ENCODE measurements at places on chromosomes 1 and 21. TPM values are rescaled to one million over a fixed set of nuclear protein-coding genes. Genes with fewer than 3 reads are reported as not detected.

Gene SPRR2F
- total RNA-seq, result not detected

DNA sequence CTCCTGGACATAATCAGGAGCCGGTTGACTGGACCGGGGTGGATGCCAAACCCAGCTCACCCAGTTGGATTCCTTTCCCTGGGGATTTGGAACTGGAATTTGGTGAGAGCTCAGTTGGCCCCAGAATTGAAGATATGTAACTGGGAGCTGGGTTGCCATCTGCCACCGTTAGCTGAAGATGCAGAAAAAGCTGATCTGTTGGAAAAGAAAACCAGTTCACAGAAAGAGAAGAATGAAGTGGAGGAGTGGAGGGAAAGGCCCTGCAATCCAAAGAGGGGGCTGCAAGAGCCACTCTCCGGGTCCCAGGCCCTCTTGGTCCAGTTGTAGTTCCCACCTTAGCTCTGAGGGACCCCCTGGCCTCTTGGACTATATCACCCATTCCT is 16.0 kb downstream of the TEX35 start:
- H3K4me3 ChIP-seq, result no peak overlapping the region
- peaks cover 2% of the 10 kb centered on the region for H3K4me1 ChIP-seq
- H3K36me3 ChIP-seq, result no peaks in the 10 kb centered on the region
- DNase-seq, result no peak

- no peak overlapping the region for H3K4me3 ChIP-seq
- no peaks in the 10 kb centered on the region for H3K4me1 ChIP-seq
- no peaks in the 10 kb centered on the region for H3K36me3 ChIP-seq
Measured at GRCh38 chr1:102045752-102046151, 49.0 kb upstream of the OLFM3 start.

Gene MMP23B
- total RNA-seq, result 0.59 TPM

- peaks cover 2% of the 10 kb centered on the region for H3K27me3 ChIP-seq
- no peak for DNase-seq
- no peak overlapping the region for H3K4me3 ChIP-seq
- H3K27ac ChIP-seq, result no peak overlapping the region
- no peaks in the 10 kb centered on the region for H3K36me3 ChIP-seq
- no peaks in the 10 kb centered on the region for H3K4me1 ChIP-seq
Measured at GRCh38 chr1:48673332-48674105, 103.2 kb downstream of the BEND5 start.

Gene S100A7
- not detected for total RNA-seq

GRCh38 chr21:34907461-34908418 is 141.4 kb downstream of the RUNX1 start:
- no peak overlapping the region for H3K4me3 ChIP-seq
- H3K27ac ChIP-seq, result no peak overlapping the region
- H3K36me3 ChIP-seq, result no peaks in the 10 kb centered on the region
- no peak for DNase-seq
